ENCODE measurements at places on chromosomes 1 and 21.

GRCh38 chr1:182649041-182649440, 35.3 kb downstream of the RGS8 start:
- no peak for DNase-seq

DNA sequence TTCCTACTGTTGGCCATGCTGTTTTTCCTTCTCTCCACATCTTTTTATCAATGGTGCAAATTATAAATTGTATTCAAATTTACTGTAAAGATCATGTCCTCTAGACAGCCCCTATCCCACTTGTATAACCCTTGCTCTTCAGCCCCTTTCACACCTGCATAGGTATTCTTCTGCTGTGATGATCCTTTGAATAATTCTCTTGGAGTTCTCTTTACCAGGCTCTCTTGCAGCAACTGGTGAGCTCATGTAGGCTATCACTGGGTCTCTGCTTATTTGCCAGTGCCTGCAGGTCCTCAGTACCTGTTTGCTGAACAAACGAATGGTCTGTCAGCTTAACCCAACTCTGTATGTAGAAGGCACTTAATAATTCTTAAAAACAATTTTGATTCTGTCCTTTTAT, 8.2 kb downstream of the PTPRC start:
- no peak for DNase-seq

DNA sequence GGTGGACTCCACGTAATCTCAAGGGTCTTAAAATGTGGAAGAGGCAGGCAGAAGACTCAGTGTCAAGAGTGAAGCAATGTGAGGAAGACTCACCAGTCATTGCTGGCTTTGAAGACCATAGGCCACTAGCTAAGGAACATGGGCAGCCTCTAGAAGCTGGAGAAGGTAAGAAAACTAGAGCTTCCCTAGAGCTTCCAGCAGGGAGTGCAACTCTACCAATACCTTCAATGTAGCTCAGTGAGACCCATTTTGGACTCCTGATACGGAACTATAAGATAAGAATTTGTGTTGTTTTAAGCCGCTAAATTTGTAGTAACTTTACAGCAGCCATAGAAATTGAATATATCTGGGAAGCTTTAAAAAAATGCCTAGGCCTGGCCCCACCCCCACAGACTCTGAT, 18.9 kb downstream of the METTL13 start:
- DNase-seq, result no peak

DNA sequence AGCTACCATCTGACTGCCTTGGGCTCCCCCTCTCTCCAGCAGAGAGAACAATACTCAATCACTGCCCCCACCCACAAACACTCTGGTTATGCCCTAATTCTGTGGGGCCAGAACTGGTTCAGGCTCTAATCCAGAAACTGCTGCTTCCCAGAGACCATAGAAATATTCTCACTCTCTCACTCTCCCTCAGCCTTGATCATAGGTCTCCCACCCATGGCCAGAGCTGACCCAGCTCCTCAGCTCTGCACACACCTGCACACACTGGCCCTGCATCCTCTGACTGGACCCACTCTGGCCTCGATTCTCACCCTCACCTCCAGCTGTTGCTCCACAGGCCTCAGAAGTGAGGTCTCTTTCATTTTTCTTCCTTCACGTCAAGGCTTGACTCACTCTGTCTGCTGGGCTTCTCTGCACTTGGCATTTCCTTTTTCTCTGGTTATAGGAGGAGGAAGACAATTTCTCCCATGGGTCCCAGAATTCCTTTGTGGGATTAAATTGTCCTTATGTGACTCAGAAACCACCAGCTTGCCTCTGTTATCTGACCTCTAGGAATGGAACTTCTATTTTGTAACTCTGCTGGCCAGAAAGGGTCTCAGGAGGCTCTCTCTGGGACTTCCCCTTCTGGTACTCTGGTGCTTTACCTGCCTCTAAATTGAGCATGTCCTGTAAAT, 15.6 kb upstream of the ZMYM6 start:
- DNase-seq, result no peak

DNA sequence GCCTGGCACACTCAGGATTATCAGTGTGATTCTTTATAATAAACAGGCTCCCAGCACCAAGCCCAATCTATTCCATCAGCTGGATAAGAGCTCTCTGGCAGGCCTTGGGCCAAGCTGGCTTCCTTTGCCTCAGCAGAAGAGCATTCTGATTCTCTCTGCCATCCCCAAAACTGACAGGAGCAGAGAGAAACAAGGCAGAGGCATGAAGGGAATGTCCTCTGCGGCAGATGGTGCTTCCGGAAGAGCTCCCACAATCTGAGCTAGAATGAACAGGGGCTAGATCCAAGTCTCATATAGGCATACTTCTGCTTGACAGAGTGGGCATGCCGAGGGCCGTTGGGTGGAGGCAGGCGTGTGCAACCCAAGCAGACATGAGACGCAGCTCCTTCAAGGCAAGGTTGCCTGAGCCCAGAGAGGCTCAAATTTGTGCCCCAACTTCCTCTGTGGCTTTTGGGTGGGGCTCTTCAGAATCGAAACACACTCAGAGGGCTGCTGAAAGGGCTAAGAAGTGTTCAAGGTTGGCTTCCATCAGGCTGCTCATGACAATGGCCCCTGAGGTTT, 4.0 kb downstream of the CAPN2 start:
- no peak for DNase-seq

GRCh38 chr1:7265771-7266371, 480.6 kb downstream of the CAMTA1 start:
- DNase-seq, result no peak

DNA sequence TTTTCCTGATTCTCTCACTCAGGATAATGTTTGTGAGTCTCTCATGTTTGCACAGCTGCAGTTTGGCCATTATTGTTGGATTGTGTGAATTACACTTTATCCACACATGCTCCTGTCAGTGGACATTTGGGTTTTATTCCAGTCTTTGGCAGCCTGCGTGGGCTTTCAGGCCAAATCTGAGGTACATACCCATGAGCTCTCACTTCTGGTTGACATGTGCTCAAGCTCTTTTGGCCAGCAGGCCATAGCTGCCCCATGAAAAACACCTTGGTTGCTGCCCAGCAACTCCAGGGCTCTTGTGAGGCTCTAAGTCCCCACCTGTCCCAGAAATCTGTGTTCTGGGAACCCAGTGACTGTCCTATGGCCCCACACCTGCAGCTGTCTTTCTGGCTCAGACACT, 124.5 kb upstream of the GALNT2 start:
- no peak for DNase-seq

DNA sequence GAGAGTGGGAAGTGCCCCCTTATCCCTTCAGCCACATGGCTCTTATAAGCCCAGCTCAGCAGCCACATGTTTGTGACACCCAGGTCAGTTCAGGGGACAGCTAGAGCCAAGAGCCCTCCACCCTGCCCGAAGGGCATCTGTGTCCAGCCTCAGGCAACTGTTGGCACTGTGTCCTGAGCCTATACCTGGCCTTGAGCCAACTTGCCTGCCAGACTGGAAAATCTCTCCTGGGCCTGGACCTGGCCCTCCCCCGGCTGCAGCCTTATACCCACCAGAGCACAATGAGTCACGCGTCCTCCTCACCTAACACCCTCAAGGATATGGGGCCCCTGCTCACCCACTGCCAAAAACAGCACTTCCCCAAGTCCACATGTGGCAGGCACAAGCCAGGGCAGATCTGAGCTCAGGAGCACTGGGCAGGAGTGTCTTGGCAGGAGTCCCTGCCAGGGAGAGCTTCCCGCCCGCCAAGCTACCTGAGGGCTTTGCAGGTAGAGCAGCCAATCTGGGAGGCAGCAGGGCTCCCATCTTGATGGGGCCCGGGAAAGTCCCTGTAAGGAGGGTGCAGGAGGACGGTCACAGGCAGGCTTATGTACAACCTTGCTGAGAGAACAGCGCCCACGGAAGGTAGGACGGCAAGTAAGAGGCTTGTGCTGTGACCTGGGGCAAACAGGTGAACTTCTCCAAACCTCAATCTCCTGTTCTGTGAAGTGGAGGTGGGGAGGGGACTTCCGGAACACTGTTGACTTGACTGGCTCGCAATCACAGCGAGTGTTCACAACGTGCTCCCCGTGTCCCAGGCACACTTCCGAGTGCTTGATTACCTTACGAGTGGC, 19.8 kb upstream of the HSPG2 start:
- DNase-seq, result peak; percentile 69

DNA sequence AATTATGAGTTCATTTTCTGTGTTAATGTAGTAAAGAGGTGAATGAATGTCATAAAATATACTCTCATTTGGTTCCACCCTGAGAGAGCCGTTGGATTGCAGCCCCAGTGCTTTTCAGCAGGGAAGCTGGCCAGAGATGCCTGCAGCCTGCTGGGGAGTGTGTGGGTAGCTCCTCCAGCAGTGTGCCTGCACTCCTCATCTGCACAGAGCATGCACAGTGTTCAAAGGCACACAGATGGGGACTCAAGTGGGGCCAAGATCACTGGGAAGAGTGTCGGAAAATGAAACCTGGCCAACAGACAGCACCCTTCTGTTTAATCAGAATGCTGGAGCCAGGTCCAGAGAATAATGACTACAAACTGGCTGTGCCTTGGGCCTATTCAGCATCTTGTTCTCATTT, 206.8 kb downstream of the ST6GALNAC3 start:
- no peak for DNase-seq

DNA sequence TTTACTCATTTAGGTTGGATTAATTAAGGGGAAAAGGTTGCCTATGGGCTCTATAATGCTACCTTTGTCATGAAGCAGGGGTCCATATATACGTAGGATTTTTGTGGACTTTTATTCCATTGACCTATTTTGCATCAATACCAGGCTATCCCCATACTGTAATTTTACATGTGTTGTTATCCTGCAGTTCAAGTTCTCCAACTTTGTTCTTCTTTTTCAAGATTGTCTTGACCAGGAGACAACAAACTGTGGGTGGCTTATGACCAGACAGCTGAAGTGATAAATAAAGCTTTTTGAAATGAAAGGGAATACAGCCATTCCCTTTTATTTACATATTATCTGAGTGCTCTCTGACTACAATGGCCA, 345.7 kb downstream of the BARHL2 start:
- no peak for DNase-seq

- DNase-seq, result no peak
Measured at GRCh38 chr1:54838565-54839180, 37.5 kb upstream of the TTC22 start.

DNA sequence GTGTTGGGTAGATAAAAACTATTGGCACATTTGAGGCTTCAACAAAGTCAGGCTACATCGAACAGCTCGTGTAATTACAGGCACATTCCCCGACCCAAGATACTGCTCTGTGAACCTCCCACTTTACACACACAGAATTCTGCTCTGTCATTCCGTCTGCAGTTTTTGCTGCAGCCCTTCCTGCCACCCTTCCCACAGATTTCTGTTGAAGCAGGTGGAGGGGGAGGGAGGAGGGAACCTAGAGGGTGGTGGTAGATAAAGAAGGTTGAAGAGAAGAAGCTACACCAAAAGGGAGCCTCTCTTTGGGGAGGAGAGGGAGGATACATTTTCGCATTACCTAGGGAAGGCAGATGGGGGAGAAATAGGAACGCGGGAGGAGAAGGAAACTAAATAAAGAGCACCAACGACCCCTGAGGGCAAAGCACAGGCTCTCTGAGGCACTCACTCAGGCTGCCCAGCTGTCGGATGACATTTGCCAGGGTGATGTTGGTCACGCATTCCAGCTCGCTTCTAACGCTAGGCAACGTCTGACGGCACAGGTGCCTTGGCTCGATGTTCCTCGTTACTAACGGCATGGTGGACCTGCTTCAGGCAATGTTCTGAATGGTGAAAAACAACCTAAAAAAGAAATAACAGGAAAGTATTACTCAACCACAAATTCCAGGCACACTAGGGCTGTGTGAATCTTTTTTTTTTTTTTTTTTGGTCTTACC, 36.0 kb downstream of the GPR3 start:
- DNase-seq, result peak; percentile 57

DNA sequence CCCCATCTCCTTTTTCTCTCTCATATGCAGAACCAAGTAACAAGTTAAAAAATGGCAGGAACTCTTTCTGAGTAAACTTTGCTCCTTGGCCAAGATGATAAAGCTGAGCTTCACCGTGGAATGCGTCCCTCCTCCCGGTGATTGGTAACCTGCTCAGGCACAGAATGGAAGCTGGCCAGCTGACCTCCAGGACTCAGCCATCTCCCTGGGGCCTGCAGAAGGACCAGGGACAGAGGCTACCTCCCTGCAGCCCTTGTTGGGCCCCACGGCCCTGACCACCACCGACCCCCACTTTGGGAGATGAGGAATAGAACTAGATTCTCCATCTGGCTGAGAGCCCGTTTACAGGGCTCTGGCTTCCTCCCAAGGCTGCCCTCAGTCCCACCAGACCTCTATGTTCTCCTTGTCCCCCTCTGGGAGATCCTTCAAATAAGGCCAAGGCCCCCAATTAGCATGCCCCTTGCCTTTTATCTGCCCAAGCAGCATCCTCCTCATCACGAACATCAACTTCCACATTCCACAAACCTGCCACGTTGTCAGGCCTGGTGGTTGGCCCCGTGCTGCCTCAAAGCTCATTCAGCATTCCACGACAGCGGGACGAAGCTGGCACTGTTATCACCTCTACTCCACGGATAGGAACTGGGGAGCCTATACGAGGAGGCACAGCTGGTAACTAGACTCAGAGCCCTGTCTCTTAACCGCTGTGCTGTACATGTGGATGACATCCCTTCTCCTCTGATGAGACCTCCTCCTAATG, 74.2 kb downstream of the CD34 start:
- no peak for DNase-seq

DNA sequence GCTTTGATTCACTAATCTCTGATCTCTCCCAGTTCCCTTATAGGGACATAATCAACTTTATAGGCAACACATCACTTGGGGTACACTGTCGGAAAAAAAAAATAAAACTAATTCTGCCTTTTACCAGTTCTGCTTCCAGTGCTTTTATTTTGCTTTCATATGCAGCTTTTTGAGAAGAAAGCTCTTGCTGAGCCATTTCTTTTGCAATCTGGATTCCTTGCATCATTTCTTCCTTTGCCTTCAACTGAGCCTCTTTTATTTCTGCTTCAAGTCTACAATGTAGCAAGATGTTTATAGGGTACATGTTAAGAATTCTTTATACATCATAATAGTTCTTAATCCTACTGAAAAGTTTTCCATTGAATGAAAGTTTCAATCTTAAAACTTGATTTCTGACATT, 30.6 kb downstream of the KIF14 start:
- DNase-seq, result no peak

DNA sequence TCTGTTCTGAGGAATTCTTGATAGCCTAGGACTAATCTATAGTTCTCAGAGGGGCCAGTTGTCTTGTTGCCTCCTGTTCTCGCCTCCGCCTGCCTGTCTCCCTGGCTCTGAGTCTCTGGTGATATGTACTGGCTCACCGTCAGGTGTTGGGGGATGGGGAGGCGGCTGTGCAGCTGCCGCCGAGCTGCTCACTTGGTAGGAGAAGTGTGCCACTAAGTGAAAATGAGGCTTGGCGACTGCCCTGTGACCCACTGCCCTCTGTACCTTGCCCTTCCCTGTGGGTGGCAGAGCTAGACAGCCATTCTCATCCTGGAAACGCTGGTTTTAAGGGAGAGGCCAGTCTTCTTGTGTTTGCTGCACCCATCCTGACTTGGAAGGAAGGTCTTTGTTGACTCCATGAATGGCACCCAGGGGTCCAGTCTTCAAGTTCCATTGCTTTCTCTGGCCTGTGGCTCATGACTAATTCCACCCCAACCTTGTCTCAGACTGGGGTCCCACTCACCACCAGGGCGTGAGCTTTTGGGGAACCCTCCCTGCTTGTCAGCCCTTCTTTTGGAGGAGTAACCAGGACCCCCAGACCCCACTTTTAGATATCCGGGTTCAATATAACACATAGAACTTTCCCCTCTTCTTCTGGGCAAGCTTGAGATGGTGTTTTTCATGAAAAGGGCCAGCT, 120.6 kb downstream of the CACNA1E start:
- no peak for DNase-seq
